ENCODE measurements at places on chromosomes 12 and 14.

GRCh38 chr14:100285021-100285912, 21.0 kb downstream of the SLC25A29 start:
- DNase-seq, result peak; percentile 71

GRCh38 chr12:130565189-130565588, 150.9 kb downstream of the RIMBP2 start:
- DNase-seq, result no peak

DNA sequence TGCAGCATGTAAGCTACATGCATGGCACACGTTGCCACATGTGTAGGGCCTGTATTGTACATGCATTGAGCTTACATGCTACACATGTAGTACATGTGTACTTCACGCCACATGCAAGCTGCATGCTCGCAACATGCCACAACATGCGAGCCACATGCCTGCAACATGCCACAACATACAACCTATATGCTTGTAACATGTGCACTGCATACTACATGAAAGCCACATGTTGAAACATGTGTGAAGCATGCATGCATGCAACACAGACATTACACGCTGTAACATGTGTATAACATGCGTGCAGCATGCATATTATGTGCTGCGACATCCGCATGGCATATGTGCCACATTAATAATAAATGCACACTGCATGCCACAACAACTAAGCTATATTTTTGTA, 9.1 kb upstream of the TMTC1 start:
- no peak for DNase-seq

- no peak for DNase-seq
Measured at GRCh38 chr12:66965621-66966020, 286.7 kb upstream of the GRIP1 start.

- DNase-seq, result no peak
Measured at GRCh38 chr12:79006306-79006705, 141.7 kb downstream of the SYT1 start.

DNA sequence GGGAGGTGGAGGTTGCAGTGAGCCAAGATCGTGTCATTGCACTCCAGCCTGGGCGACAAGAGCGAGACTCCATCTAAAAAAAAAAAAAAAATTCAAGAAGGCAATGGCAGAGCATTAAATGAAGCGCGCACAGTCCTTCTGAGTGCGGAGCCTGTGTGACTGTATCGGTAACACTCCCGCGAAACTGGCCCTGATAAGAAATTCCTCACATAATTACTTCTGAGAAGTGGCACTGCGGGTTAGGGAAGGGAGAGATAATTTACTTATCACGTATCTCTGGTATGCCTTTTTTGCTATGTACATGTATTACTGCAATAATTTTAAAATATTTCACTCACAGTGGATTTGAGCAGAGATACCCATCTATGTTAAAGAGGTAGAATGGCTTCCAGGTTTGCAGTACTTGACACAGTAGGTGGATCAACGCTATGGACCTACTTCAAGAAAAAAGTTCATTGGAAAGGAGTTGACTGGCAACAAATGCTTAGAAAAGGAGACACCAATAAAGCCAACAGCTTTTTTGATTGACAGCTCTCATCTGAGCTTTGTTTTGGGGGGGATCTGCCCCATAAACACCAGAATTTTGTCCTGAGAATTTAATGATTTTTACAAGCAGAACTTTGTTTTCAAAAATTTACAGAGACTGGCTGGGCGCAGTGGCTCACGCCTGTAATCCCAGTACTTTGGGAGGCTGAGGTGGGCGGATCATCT, 29.2 kb upstream of the SPTLC2 start:
- no peak for DNase-seq

- no peak for DNase-seq
Measured at GRCh38 chr12:92504594-92504981, 198.2 kb upstream of the PLEKHG7 start.

GRCh38 chr14:104986487-104987164, 1.0 kb downstream of the CLBA1 start:
- DNase-seq, result no peak

DNA sequence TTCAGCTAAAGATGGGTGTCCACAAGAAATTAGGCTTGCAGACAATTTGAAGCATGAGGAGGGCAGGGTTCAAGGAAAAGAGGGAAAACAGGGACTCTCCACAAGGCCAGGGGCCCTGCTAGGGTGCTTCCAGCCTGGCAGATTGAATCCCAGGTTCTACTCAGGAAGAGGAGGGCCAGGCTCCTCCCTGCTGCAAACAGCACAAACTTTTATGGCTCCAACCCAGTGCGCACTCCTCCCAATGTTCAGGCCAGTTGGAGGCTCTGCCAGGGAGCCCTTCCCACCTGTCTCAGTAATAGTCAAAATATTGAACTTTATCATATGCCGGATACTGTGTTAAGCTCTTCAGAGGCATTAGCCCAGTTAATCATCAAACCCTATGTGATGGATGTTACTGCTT, 244.4 kb downstream of the SYT1 start:
- DNase-seq, result no peak

GRCh38 chr14:102799684-102800562, 22.7 kb downstream of the TRAF3 start:
- DNase-seq, result no peak

DNA sequence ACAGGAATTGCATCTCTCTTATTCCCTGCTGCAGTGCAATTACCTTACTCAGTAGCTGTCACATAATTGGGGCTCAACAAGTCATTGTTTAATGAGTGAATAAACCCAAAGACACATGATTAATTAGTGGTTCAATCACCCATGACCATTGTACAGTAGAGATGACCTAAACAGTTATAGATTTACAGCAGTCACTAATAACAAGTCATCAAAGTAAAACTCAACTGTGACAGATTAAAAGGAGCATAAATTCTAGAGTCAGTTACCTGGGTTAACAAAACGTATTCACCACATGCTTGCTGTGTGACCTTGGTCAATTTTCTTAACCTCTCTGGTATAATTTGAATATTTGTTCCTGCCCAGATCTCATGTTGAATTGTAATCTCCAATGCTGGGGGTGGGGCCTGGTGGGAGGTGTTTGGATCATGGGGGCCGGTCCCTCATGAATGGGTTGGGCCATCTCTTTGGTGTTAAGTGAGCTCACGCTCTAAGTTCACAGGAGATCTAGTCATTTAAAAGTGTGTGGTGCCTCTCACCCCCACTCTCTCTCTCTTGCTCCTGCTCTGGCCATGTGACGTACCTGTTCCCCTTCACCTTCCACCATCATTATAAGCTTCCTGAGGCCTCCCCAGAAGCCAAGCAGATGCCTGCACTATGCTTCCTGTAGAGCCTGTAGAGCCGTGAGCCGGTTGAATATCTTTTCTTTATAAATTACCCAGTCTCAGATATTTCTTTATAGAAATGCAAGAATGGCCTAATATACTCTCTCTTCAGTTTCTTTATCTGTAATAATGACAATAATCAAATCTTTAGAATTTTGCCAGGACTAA, 141.9 kb upstream of the PLEKHG7 start:
- no peak for DNase-seq

DNA sequence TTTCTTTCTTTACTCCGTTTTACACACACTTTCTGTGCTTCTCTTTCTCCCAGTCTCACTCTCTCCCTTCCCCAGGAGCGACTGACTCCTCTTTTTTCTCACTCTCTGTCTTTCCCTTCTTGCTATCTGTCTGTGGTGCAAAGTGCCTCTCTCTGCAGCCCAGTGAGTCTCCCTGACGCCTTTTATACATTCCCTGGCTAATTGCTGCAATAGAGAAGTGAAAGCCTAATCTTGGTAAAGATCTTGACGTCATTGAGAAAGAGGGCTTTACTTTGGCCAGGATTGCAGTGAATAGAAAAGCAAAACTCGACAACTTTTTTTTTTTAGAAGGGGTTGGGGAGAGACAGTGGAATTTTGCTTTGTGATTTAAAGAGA, 706 bp upstream of the DIO2 start:
- DNase-seq, result no peak

DNA sequence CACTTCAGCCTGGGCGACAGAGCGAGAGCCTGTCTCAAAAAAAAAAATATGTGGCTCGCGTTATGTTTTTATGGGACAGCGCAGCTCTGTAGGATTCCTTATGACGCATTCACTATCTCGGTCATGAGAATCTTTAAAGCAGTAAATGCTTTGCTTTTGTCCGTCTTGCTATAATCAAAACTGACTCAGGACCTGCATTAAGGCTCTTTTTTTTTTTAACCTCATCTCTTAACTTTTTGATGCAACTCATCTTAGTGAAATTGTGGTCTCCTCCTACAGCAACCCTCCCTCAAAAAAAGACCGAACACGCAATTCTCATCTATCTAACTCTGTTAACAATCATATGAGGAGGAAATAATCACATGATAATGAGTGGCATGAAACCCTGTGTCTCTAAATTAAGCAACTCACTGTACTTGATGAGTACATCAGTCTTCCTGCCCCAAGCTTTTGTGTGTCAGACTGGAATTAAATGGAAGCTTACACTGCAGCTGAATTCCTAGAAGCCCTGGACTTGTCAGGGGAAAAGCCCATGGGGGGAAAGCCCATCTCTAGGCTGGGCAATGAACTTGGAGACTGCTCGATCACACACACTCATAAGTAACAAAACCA, 4.3 kb downstream of the P2RX4 start:
- no peak for DNase-seq

- no peak for DNase-seq
Measured at GRCh38 chr14:68384881-68385280, 408.0 kb downstream of the ZFP36L1 start.

DNA sequence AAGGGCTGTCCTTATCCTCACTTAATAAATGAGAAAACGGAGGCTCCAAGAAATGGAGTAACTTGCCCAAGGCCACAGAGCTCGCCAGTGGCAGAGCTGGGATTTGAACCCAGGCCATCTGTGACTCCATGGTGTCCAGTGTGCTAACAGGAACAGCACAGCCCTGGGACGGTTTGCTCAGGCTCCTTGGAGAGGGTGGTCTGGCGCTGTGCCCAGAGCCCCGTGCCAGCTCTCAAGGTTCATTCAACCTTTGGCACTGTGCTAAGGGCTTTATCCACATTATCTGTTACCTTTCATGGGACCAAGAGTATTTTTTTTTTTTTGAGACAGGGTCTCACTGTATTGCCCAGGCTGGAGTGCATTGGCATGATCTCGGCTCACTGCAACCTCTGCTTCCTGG, 8.1 kb downstream of the DAO start:
- DNase-seq, result no peak

- DNase-seq, result no peak
Measured at GRCh38 chr12:131096681-131097181, 143.0 kb downstream of the ADGRD1 start.

- DNase-seq, result no peak
Measured at GRCh38 chr14:76502638-76503037, 126.7 kb downstream of the ESRRB start.

- no peak for DNase-seq
Measured at GRCh38 chr14:78240567-78240966, 70.4 kb downstream of the NRXN3 start.

- no peak for DNase-seq
Measured at GRCh38 chr14:52913271-52913670, 37.6 kb downstream of the FERMT2 start.

- DNase-seq, result no peak
Measured at GRCh38 chr12:74490390-74491064, 47.1 kb upstream of the ATXN7L3B start.

DNA sequence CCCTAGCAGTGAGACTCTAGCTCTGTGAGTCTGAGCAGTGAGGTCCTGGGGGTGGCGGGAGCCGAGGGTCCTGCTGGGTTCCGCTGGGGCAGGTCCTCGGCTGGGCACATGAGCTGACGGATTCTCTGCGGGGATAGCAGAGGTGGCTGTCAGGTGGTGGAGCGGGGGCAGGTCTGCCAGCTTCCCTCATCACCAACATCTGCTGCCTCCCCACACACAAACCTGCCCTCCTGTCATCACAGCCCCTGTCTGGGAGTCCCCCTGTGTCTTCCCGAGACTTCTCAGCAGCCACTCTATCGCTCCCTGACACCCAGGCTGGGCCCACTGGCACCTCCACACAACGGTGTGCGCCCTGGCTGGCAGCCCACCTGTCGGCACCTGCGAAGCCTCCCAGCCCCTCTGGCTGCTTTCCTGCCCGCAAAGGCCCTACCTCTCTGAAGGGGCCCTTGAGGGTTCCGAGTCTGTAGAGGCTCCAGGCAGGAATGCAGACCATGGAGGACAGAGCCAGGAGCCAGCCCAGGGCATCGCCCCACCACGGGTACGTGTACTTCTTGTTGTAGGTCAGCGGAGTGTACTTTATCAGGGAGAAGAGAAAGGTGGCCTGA, 7.1 kb upstream of the SLC6A12 start:
- no peak for DNase-seq

DNA sequence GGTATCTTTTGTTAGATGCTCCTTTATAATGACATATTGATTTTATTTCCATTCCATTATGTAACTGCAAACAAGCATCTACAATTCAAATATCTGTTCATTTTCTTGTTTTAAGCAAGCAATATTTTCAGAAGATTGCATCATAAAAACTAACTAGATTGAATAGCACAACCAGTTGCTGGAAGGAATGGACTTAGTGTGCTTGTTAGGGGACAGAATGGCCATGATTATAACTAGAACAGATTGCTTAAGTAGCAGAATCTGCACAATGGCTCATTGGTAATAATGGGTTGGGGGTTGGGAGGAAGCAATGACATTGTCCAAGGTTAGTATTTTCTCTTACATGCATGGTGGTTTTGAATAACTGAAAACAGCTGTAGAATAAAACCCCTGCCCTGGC, 939.5 kb downstream of the SLC16A7 start:
- DNase-seq, result no peak

DNA sequence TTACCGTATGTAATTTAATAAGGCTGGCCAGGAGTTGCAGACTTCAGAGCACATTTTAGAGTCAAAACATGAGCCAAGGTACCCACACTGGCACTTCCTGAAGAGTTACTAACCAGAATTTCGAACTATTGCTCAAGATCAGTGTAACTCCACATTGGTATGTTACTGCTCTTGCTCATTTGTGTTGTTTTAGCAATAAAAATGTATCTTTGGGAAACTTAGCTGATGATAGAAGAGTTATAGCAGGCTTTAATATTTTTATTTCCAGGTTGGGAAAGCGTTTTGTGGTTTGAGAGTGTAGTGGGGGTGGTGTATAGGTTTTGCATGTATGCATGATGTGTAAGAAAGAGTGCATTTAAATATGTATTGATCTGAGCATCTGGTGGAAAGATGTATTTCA, 96.6 kb downstream of the SCN8A start:
- DNase-seq, result no peak

DNA sequence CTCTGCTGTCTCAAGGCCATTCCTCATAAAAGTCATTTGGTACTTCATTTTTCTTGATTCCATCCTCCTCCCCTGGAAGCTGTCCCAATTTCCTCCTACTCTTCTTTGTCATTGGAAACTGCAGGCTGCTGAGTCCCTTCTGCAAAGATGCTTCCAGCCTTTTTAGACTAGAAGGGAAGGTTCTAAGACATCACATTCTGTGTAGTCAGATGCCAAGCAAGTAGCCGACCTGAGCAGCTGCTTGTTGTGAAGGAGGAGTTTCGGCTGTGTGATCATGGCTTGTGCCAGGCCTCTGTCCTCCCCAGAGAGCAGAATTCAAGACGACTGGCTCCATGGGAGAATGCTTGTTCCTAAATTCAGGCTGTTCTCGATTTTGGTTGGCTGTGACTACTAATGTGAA, 8.7 kb downstream of the RFC5 start:
- no peak for DNase-seq

- no peak for DNase-seq
Measured at GRCh38 chr12:92078167-92079053, 67.2 kb downstream of the BTG1 start.

- DNase-seq, result no peak
Measured at GRCh38 chr14:35927727-35928126, 101.6 kb downstream of the BRMS1L start.

- DNase-seq, result no peak
Measured at GRCh38 chr14:105508601-105509000, 17.6 kb downstream of the TEDC1 start.

- DNase-seq, result no peak
Measured at GRCh38 chr12:17588968-17589367, 501.0 kb downstream of the RERGL start.

Measured in effector CD4-positive, alpha-beta T cell (primary cell).